ENCODE measurements at places on chromosomes 6 and 20.

GRCh38 chr20:6094063-6094462 lies 28.8 kb downstream of the FERMT1 start:
- no peak for DNase-seq

DNA sequence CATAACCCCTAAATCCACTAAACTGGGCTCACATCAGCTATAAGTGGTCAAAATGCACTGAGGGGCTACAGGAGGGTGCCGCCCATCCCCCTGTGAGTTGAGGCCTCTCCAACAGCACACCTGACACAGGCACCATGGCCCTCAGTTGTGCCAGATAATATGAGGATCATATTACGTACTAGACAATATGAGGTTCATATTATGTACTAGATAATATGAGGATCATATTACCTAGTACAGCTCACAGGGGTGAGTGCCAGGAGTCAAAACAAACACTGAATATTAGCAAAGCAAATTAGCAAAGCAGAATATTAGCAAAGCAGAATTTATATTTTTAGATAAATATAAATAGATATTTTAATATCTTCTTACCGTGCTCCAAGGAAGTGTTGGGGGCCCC lies 35.3 kb downstream of the CD24 start:
- no peak for DNase-seq

GRCh38 chr6:106736502-106736901 lies 107.1 kb downstream of the QRSL1 start:
- DNase-seq: no peak

DNA sequence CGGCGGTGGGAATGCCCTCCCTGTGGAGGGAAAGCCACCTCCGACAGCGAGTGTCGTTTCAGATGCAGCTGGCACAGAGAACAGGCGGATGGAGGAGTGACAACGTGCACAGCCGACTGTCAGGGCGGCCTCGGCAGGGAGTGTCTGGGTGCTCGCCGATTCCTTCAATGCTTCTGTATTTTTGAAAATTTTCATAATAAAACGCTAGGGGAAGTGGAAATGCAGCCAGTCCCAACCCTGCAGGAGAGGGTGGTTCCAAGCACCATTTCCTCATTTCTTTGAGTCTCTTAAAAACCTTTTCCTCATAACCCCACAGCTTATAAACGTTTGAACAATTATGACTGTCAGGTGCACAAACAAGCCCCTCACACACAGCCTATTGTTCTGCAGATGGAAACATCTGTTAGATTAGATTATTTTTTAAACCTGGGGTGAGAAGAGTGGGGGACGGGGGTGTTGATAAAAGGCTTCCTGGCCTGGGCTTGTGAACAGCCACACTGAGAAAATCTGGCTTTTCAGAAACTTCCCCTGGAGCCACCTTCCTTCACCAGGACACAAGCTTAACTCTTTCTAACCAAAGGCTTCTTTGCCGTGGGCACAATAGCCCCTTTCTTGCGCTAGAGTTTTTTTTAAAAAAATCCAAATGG lies 228.9 kb downstream of the ANKRD60 start:
- DNase-seq: no peak

DNA sequence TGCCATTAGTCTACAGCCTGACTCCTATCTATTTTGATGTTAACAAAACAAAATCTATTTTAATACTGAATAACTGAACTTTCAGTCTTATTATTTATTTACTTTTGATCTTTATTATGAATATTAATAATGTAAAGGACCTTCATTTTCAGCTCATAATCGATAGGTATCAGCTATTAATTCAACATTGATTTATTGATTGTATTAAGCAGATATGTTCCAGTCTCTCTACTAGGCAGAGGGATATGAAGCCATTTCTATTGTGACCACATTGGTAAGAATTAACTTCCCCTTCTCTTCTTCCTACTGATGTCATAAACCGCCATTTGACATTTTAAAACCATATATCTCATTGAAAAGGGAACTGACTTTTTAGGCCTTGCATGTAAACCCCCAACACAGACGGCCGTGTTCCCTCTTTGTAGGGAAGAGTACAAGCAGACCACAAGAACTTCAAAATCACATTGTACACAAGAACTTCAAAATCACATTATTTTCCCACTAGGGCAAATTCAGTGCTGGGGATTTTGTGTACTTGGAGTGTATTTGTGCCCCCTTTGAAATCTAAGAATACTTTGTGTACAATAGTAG lies 69.5 kb upstream of the FABP7 start:
- no peak for DNase-seq
